ENCODE measurements at places on chromosomes 1 and 21. TPM values are rescaled to one million over a fixed set of nuclear protein-coding genes. Genes with fewer than 3 reads are reported as not detected.

The PALMD gene
- total RNA-seq: 3.5 TPM

DNA sequence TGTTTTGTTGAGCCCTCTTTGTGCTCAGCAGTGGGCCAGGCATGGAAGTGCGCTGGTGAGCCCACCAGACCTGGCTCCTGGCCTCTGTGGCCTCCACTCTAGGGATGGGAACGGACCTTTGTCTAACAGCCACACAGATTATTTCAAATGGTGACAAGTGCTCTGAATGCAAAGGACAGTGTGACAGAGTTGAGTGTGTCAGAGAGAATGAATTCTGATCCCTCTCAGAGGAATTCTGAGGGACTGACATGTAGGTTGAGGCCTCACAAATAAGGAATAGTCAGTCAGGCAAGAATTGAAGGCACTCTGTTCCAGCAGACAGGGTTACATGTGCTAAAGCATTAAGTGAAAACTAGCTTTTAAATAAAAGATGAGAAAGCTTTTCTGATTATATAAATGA lies 11.3 kb upstream of the MAB21L3 start:
- no peak for DNase-seq

DNA sequence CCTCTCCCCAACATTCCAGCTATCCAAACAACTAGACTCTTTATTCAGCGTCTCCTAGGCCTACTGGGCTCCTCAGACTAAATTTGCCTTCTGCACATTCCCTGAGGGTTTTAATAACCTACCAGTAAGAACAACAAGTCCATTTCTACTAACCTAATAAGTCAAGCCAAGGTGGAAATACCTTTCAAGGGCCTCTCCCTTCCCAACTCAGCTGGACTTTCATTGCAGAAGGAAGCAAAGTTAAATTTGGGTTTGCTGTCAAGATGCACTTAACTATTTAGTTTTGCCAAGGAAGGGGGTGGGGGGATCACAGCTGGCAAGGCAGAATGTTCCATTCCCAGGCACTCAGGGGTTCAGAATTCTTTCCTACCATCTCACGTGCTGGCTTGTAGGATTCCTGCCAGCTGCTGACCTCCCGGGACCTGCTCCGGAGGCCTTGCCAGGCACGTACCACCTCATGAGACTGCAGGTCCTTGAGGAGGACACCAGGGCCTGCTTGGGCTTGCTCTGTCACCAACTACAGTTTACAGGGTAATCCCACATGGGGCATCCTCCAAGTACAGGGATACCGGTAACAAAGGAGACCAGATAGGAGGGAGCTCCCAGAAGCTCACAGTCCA lies 29.8 kb downstream of the SLC30A1 start:
- no peak for DNase-seq

GRCh38 chr1:25608488-25609178 lies 8.0 kb upstream of the MAN1C1 start:
- peak; percentile 82 for DNase-seq

DNA sequence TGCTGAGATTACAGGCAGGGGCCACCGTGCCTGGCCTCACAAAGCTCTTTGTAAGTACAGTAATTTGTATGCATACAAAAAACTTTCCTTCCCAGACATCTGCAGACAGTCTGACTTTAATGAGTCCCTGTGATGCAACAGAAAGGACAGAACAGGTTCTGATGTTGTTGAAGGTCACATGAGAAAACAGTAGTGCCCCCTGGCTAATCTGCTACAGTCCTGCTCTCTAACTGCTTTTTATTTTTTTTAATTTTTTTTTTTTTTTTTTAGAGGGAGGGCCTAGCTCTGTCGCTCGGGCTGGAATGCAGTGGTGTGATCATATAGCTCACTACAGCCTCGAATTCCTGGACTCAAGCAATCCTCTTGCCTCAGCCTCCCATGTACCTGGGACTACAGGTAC lies 36.7 kb downstream of the ACBD3 start:
- no peak for DNase-seq

The TSPAN1 gene
- 0.58 TPM for total RNA-seq
